ENCODE measurements at places on chromosomes 5 and 9. TPM values are rescaled to one million over a fixed set of nuclear protein-coding genes. Genes with fewer than 3 reads are reported as not detected.

INSL6 gene
- not detected for total RNA-seq

TMEM252 gene
- total RNA-seq, result not detected

MAP1B gene
- total RNA-seq, result 218 TPM

SH2D3C gene
- 22.6 TPM for total RNA-seq

PFN3 gene
- not detected for total RNA-seq
